ENCODE measurements at places on chromosomes 7 and 10.

DNA sequence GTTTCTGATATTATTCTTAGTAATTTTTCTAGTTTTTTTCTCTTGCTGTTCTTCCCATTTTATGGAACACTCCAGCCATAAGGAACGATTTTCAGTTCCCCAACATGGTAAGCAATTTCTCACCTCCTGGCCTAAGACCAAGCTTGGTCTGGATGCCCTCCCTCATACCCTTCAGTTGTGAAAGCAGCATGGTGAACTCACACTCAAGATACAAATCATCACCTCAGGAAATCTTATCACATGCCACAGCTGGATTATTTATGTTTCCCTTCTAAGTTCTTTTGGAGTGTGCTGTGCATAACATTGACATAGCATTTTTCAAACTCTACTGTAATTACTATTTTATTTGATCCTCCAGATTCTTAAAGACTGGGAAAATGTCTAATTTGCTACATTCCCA lies 216.6 kb downstream of the AGMO start:
- DNase-seq: no peak

GRCh38 chr7:128404886-128405470 lies 4.8 kb downstream of the IMPDH1 start:
- DNase-seq: no peak

DNA sequence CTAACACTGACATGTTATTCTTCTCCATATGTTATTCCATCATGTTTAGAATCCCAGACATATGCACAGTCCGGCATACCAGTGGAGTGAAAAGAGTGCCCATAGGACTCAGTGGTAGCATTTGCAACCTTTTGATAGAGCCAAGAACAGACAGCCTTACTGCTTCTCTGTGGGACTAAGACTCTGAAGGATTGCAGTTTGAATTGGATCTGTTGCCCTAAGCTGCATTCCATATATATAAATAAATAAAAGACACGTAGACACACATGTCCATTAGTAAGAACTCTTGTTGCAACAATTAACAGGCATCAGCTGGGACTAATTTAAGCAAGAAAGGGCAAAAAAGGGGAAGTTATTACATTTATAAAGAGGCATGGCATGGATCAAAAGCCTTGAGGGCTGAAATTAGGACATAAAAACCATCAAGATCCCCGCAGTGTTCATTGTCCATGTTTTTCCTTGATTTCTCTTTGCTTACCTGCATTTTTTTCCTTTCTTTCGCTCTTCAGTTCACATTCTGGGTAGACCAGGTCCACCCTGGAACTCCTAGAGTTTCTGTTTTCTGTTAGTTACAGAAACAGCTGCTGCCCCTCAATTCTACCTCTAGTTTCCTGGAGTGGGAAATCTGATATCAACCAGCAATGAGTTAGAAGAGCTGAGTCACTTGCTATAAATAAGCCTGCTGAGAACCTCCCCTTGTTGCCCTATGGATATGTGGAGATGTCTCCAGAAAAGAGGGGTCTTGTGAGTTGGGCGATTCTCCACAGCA lies 132.4 kb downstream of the SORCS1 start:
- DNase-seq: no peak

GRCh38 chr7:107995184-107996071 lies 7.5 kb downstream of the LAMB1 start:
- DNase-seq: no peak

DNA sequence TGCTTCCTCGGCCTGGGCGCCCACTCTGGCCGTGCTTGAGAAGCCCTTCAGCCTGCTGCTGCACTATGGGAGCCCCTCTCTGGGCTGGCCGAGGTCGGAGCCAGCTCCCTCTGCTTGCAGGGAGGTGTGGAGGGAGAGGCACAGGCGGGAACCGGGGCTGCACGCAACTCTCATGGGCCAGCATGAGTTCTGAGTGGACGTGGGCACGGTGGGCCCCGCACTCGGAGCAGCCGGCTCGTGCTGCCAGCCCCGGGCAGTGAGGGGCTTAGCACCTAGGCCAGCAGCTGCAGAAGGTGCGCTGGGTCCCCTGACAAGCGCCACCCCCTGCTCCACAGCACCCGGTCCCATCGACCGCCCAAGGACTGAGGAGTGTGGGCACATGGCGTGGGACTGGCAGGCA lies 9.0 kb upstream of the PDK4 start:
- DNase-seq: no peak

Measured in activated CD4-positive, alpha-beta T cell treated with anti-CD3 and anti-CD28 coated beads, Interleukin-2, amount 10 ng/mL, durations not matched to agents 7 days and 5 days (primary cell).